Sigmoid colon (tissue), 7 donors: ENCODE measurements at places on chromosomes 7 and 10.
A peak's percentile ranks its signal among the peaks of the same experiment; 100 is the strongest.

GRCh38 chr10:132076578-132077081 lies 10.9 kb downstream of the JAKMIP3 start:
- no peak for DNase-seq

GRCh38 chr7:54292171-54292925 lies 249.8 kb upstream of the VSTM2A start:
- DNase-seq = no peak

- DNase-seq = no peak
Observed at GRCh38 chr7:56009695-56010094, 41.5 kb downstream of the PSPH start.

GRCh38 chr10:117501460-117502035 lies 41.0 kb upstream of the EMX2 start:
- peak; percentile 54 for DNase-seq

DNA sequence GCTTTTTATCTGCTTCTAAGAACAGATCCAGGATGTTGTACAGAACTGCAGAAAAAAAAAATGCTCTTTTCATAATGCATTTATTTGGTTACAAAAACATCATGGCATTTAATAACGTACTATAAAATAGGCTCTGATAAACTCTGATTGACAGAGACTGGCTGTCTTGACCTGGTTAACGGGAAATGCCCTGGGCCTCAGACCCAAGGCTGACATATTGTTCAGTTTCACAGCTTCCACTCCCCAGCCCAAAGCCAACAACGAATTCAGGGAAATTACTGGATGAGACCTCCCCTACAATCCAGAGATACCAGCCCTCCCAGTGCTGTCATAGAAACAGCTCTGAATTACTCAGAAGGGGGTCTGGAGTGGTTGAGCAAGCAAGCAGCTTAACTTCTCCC lies 260.1 kb downstream of the CREB5 start:
- no peak for DNase-seq

- DNase-seq = no peak
Observed at GRCh38 chr10:110067960-110068770, 60.4 kb downstream of the ADD3 start.

DNA sequence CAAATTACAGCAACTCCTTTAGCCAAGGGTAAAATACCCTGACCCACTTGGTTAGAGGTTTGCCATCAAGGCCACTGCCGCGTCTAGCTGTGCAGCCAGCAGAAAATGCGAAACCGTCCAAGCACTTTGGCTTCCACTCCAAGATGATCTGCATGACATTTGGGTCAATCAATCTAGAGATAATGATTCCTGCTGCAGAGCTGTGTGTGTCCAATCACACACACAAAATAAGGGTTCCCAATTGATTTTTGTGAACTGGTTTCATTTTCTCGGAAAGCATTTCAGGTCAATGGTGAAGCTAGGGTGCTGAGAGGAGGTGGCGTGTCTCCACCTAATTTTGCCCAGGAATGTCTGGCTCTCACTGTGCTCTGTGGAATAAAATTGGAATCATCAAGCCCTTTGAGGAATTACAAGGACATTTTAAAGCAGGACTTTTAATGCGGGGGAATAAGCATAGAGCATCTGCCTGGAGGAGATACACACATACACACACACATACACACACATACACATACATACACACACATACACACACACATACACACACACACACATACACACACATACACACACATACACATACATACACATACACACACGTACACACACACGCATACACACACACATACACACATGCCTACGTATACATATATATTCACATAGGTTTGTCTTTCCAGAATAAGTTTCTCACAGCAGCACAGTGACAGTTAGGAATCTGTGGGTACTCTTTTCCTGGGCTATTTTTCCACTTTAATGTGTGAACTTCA lies 59.5 kb downstream of the ACADSB start:
- DNase-seq = no peak

- DNase-seq = peak; percentile 40
Observed at GRCh38 chr7:73809467-73809951, 21.3 kb upstream of the CLDN4 start.

- no peak for DNase-seq
Observed at GRCh38 chr10:24643679-24644209, 79.9 kb downstream of the ARHGAP21 start.

DNA sequence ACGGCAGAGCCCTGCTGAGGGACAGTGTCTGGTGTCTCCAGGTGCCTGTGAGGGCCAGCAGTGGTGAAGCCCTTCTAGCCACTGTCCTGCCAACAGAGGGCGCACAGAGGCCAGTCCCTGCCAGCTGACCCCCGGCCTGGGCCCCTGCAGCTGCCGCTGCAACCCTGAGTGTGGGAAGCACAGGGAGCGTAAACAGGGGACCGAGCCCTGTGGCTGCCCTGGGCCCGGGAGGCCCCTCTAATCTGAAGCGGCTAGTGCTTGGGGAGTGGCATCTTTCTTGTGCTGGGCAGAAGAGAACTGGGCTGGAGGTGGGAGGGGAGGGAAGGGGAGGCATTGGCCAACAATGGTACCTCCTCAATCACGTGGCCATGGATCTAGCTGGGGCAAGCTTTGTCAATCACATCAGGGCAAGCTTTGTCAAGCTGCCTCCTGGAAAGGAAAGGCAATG lies 34.6 kb downstream of the TRIM8 start:
- DNase-seq = peak; percentile 69

DNA sequence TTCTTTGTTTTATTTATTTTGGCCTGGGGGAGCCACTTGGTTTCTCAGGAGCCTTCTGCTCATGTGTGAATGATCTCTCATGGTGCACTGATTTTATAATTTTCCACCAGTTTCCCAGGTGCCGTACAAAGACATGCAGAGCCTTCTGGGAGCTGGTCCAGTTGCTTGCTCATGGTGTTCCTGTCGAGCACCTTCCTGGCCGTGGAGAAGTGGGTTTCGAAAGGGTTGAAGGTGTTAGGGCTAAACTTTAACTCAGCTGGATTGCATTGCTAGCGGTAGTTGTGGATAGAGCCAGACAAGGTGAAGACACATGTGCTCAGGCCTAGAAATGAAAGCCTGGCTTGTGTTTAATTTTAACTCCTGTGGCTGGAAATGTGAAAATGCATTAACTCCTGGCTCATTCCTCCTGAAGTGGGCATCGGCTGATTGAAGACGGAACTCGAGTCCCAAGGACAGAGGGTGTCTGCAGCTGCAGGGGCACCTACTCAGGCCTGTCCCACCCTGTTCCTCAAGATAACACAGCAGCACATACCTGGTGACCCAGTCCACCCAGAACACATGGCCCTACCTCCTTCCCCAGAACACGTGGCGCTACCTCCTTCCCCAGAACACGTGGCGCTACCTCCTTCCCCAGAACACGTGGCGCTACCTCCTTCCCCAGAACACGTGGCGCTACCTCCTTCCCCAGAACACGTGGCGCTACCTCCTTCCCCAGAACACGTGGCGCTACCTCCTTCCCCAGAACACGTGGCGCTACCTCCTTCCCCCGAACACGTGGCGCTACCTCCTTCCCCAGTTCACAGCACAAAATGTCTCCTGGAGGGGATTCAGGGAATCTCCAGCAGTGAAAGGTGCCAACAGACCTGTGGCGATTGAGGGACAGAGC lies 133.2 kb downstream of the WDR37 start:
- DNase-seq = peak; percentile 25

DNA sequence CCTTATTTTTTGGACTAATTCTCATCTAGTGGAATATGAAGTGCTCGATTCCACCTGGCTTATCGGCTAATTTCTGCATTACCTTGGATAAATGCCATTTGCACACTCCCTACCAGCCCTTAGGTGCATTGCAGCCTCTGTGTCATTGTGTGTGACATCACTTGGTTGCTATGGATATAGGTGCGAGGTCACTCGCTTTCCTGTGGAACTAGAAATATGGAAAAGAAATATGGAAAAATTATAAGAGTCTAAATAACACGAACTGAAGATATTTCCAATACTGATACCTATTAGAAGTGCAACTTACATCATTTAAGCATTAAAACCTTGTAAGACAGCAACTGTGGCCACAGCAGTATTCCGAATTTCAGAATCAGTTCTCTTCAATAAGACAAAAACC lies 2.0 kb downstream of the YWHAG start:
- peak; percentile 40 for DNase-seq

- no peak for DNase-seq
Observed at GRCh38 chr7:139538881-139539635, 15.6 kb downstream of the CLEC2L start.

DNA sequence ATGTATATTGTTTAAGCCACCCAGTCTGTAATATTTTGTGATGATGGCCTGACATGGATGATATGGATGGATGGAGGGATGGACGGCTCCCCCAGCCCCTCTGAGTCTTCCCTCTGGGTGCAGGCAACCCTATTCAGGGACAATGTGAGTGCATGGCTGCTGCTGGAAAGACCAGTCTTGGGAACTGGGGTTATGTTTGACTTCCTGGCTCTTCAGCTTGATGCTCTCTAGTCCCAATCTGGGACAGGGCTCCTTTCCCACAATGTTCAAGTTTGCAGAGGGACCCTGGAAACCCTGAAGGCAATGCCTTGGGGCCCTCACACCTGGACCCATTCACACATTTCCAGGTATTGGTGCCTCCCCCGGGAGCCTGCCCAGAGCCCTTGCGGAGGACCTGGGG lies 52.3 kb upstream of the RET start:
- DNase-seq = no peak

DNA sequence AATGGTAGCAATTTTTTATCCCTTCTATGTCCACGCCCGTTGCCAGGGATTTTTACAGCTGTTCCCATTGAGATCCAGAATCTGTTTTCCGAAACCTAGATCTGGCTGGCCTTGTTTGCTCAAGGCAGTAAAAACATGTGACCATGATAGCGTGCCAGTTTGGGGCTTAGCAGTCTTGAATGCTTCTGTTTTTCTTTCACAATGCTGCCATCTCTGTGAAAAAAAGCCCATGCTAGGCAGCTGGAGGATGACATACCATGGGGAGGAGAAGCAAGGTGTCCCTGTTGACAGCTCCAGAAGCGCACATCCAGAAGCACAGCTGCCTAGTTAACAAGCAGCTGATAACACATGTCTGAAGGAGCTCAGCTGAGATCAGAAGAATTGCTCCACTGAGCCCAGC lies 2.2 kb upstream of the ZNF92 start:
- DNase-seq = no peak

- no peak for DNase-seq
Observed at GRCh38 chr10:78852466-78853240, 216.1 kb upstream of the ZMIZ1 start.

DNA sequence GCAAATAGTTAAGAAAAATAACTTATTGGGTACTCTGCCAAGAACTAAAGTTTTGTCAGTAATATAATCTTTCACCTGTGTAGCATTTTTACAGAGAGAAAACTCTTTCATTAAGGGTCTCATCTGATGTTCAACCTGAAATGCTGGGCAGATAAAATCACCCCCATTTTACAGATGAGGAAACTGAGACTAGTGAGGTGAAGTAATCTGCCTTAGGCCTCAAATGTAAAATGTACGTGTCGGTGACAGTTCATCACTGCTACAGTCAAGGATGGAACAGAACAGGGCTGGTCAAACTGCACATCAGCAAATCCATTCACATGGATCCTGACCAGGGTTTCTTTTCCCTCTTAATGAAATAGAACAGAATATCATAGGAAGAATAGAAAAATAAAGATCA lies 121.8 kb downstream of the RAPGEF5 start:
- DNase-seq = no peak

DNA sequence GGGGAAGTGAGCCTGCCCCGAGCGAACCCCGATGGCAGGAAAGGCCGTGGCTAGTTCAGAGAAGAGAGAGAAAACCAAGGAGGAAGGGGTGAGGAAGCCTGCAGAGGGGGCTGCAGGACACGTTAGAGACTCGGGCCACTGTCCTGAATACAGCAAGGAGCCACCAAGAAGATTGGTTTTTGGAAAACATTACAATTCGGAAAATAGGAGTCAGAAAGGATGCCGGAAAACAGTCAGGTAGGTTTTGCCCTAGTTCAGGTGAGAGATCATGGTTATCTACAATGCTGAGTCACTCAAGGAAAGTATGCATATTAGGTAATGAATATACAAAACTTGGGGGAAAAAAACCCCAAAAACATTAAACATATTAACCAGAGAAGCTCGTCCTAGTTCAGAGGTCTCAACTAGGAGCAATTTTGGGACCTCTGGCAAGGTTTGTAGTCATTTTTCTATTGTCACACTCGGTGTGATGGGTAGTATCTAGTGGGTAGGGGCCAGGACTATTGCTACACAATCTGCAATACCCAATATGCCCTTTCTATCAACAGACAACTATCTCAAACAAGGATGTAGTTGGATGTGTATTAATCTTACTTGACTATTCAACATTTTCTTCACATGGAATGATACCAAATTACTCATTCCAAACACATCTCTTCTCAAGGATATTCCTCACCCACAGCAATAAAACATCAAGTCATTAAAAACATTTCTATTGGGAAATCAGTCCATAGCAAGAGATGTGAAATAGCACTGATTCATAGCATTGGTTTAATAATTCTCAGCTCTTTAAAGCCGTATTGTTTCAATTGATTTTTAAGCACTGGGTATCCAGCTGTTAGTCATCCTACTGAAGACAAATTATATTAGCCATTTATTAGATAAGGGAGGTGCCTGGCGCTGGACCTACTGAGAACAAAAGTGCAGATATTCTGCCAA lies 74.4 kb upstream of the RSU1 start:
- peak; percentile 84 for DNase-seq
